Stimulated activated CD8-positive, alpha-beta memory T cell treated with anti-CD3 and anti-CD28 coated beads, Interleukin-2, amount 100 ng/mL, for 48 hours (primary cell): ENCODE measurements at places on chromosomes 4 and X.

- DNase-seq: peak; percentile 1
These were observed 78.6 kb upstream of the FAM9A start for GRCh38 chrX:8879750-8880149.

DNA sequence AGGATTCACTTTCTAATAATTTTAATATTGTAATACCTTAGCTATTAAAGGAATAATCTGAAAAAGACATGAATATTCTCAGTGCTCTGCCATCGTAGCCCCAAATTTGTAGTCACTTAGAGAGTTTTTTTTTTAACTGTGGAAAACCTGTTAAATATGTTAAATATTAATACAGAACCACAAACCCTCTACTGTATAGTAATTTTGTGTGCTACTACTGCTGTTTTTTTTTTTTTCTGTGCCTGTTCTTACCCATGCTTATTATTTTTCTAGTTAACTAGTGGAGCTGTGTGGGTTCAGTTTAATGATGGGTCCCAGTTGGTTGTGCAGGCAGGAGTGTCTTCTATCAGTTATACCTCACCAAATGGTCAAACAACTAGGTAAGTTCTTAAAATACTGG, 15.8 kb downstream of the PLK4 start:
- no peak for DNase-seq

DNA sequence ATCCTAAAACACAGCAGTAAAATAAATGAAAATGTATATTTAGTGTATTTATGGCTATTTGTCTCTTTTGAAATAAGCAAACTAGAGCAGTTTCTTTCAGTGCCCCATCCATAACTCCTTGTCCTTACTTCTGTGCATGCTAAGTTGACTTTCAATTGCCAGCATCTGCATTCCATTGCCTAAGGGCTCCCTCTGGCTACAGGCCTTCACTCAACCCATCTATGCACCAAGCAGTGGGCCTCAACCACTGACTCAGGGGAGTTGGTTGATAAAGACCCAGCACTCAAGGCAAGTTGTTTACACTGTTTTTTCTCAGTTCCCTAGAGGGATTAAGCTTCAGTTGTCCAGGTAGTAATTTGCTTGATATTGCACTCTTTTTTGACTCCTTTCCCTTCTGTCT, 265.7 kb downstream of the IQCM start:
- DNase-seq: no peak

DNA sequence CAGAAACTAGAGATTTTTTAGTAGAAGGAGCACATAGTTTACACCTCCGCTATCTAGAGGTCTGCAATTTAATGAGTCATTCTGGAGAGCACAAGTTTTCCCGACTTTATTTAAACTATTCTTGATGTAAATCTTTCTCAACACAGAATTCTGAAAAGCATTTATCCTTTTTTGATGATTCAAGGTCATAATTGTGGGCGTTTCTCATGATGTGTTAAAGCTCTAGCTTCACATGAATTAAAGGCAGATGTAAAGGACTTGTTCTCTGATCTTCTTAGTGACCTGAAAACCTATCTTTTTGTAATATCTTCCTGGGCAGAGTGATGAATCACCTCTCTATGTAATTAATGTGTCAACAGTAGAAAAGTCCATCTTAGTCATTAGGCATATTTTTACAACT, 128.8 kb downstream of the COMMD8 start:
- DNase-seq: no peak

DNA sequence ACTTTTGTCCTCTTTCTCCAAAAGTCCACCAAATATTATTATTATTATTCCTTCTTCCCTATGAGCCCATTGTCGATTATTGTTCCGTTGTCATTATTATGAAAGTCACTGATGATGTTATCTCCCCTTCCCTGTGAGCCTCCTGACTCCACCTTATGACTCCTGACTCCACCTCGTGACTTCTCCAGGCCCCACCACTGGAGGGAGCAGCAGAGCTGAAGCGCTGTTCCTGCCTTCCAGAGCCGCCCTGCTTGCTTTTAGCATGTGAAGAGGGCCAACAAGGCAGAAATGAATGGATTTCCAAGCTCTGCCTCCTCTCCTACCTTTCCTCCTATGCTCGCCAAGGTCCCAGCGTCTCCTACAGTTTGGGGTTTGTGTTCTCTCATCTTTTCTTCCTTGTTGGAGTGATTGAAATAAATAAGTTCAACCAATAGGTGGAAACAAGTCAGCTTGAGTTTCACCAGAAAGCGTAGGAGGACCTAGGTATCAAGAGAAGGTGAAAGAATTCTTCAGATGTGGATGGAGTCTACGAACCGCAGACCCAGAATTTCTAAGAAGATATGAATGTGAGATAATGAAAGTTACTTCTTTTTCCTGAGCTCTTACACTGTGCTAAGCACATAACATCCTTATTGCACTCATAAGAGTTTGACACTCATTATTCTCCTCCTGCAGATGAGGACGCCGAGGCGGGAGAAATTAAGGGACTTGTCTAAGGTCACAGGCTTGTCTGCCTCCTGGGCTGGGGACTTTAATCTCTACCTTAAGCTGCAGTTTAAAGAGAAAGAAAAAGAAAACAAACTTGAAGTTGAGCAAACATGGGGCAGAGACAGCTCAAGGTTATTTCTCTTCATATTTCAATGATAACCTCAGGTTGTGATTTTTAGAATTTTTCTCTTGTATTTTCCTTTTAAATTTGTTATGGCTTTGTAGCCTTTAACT, 26.1 kb downstream of the IGSF1 start:
- peak; percentile 2 for DNase-seq

DNA sequence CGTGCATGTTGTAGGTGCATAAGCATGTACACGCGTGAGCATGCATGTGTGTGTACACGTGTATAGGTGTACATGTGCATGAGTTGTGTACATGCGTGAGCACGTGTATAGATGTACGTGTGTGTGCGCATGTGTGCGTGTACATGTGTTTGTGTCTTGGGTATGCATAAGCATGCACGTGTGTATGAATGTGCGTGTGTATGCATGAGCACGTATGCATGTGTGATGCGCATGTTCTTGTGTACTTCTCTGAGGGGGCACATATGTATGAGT, 9.0 kb downstream of the NAT8L start:
- no peak for DNase-seq

DNA sequence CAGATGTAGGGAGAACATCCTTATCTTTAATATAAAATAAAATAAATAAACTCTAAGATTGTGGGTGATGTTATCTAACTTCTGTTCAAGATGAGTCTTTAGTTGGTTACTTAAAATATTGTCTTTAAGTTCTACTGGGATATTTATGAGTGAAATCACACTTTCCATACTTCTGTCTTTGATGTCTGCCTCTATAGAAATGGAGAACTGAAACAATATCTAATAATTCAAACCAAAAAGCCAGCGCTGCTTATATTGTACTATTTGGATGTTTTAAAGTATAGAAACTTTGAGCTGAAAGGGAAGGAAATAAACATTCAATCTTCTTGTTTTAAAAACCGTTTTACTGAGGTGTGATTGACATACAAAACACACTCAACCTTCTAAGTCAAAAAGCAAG, 44.8 kb upstream of the RPS6KA3 start:
- DNase-seq: no peak

- no peak for DNase-seq
These were observed 36.5 kb downstream of the USP46 start for GRCh38 chr4:52622564-52622963.

- no peak for DNase-seq
These were observed 134.5 kb downstream of the FAM53A start for GRCh38 chr4:1549638-1550035.

GRCh38 chr4:28317221-28317620, 1456.6 kb downstream of the STIM2 start:
- no peak for DNase-seq

- DNase-seq: no peak
These were observed 480.2 kb upstream of the PRKX start for GRCh38 chrX:4193500-4194155.

DNA sequence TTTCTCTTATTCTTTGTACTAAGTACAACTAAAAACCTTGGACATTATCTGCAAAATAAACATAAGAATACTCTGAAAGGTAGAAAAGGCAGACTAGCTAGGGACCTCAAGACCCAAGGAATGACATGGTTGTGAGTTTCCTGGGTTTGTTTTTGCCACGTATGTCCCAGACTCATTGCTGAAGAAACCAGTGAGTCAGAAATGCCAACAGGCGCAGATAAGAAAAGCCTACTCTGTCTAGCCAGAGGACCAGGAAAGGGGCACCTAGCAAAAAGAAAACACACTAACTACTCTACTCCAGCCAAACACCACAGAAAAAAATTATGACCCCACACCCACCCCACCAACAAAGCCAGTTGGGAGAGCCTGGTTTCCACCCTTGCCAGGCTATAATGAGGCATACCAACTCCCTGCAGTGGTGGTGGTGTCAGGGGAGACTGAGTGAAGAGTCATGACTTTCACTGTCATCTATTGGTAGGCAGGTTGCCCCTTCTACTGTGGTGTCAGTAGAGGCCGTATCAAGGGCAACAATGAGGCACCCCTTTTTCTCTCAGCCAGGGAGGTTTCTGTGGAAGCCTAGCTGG, 10.9 kb downstream of the MTMR1 start:
- DNase-seq: peak; percentile 6

DNA sequence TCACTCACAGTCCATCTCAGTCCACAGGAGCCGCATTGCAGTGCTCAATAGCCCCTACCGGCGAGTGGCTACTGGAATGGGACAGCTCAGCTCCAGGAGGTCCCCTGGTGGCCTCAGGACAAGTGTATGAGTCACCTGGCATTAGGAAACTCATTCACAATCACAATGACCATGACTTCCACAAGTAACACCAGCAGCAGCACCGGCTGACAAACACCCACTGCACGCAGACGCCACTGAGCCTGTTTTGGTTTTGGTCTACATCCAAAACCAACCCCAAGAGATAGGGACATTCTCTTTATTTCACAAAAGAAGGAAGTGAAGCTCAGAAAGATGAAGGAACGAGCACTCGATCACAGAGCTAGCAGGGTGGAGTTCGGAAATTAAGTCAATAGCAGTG, 8.1 kb downstream of the JAKMIP1 start:
- no peak for DNase-seq
